ENCODE measurements at places on chromosomes 6 and 20.

DNA sequence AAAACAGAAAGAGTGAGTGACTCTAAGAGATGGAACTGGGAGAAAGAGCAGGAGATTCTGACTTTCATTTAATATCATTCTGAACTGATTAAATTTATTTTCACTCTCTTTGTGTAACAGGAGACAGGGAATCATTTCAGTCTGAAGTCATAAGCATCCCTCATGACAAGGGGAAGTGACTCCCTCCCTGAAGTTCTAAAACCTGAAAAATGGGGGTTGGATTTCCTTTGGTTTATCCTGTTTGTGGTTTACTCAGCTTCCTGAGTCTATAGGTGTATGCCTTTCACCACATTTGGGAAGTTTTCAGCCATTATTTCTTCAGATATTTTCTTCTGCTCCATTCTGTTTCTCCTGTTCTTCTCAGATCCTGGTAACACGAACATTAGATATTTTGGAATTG is 3.4 kb upstream of the FKBP1A start:
- no peak for DNase-seq

GRCh38 chr6:80767808-80768207 is 661.3 kb downstream of the BCKDHB start:
- no peak for DNase-seq

DNA sequence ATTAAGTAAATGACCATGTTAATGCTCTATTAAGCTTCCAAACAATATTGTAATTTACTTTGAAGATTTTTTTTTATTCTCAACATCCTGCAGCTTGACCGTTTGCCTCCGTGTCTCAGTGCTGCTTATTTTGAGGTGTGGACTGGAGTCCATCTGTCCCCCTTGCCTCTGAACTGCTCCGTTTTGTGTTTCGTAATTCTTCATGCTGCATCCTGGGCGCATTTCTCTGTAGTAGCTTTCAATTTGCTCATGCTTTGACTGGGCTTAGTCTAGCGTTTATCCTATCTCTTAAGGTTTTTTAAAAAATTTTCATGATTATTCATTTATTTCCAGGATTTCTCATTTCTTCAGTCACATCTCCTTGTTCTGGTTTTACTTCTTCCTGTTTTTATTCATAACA is 37.8 kb downstream of the PTPN1 start:
- no peak for DNase-seq

DNA sequence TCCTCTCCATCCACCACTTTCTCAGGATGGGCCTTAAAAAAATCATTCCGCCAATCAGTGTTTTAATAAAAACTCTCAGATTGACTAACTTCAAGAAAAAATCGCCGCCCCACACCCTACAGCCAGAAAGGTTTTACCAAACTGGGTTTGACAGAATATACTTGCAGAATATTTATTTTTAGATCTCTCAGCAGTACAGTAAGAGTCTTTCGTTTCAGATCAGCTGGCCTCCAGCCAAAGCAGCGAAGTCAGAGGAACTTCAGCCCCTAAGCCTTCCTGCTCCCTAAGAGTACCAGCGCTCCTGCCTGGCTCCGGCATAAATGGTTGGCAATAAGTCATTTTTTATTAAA is 24.7 kb downstream of the TBC1D7 start:
- DNase-seq = peak; percentile 46

- peak; percentile 53 for DNase-seq
Observed at GRCh38 chr6:87155842-87156815, 764 bp downstream of the ZNF292 start.

DNA sequence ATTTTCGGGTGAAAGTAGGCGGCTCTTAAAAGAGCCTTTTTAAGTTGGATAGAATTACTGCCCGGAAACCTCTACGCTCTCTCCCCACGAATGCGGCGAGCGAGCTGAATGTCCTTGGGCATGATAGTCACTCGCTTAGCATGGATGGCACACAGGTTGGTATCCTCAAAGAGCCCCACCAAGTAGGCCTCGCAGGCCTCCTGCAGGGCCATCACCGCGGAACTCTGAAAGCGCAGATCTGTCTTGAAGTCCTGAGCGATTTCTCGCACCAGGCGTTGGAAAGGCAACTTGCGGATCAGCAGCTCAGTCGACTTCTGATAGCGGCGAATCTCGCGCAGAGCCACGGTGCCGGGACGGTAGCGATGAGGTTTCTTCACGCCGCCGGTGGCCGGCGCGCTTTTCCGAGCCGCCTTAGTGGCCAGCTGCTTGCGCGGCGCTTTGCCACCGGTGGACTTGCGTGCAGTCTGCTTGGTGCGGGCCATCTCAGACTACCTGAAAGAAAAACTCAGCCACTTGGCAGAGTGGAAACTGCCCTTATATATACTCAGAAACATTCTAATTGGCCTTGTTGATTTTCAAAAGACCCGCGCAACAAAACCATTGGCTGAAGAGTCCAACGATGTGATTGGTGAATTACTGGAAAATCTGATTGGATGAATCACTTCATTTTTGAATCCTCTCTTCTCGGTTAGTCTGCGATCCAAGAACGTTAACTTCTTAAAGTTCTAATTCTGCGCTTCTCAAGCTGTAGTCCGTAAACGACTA is 93.9 kb upstream of the BTN3A2 start:
- peak; percentile 76 for DNase-seq

- DNase-seq = no peak
Observed at GRCh38 chr20:7392542-7393206, 547.6 kb downstream of the HAO1 start.

- DNase-seq = no peak
Observed at GRCh38 chr20:46951840-46952497, 57.3 kb downstream of the EYA2 start.

GRCh38 chr20:51014797-51015722 is 7.8 kb downstream of the KCNG1 start:
- no peak for DNase-seq

GRCh38 chr20:21767739-21768223 is 62.3 kb downstream of the PAX1 start:
- DNase-seq = no peak

GRCh38 chr6:51141080-51141479 is 322.4 kb downstream of the TFAP2B start:
- DNase-seq = no peak

- no peak for DNase-seq
Observed at GRCh38 chr6:125346926-125347563, 45.3 kb upstream of the HDDC2 start.

DNA sequence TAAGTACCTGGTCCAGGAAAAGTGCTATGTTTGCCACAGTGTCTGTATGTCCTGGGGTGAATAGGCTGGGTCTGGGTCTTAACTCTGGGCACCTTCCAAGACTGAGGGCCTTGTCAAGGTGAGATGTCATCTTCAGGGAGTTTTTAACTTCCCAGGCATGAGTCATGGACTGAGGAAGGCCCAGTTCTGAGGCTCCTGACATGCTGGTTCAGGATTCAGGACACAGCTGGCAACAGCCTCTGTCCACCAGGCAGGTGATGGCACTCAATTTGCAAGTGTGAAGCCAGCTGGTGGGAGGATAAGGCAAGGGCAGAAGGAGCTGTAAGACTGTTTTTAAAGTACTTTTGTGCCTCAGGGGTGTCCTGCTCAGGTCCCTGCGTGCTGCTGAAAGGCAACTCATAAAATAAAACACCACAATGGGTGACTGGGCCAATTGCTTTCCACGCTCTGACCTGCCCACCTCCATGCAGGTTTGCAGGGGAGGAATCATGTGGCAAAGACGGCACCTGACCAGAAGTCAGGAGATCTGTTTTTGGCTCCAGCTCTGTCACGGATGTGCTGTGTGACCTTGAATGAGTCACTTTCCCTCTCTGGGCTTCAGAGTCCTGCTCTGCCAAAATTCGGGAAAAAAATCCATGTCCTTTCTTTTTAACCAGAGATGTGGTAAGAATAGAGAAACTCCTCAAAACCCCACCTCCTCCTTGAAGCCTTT is 4.9 kb upstream of the PACSIN1 start:
- DNase-seq = no peak

- no peak for DNase-seq
Observed at GRCh38 chr6:11275598-11275997, 43.1 kb upstream of the NEDD9 start.

DNA sequence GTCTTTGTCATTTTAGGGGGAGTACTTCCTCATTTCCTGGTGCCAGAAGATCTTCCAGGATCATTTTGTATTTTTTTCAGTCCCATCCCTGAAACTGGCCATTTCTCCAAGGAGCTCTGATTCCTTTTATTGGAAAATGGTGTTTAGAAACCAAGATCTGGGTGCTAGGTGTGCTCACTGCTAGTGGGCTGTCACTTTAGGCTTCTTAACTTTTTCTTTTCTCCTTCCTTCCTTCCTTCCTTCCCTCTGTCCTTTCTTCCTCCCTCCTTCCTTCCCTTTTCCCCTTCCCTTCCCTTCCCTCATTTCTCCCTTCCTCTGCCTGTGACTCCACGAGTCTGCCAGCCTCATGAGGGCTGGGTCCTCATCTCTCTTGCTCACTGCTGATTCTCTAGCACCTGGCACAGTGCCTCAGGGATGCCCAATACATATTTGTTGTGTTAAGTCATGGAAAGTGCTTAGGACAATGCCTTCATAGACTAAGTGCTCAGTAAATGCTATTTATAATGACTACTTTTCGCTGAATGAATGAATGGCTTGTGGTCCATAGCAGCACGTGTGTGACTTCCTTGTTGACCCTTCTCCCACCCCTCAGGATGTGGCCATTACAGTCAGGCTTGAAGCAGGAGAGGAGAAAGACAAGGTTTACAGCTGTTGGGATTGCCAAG is 36.9 kb downstream of the APCDD1L start:
- DNase-seq = no peak

DNA sequence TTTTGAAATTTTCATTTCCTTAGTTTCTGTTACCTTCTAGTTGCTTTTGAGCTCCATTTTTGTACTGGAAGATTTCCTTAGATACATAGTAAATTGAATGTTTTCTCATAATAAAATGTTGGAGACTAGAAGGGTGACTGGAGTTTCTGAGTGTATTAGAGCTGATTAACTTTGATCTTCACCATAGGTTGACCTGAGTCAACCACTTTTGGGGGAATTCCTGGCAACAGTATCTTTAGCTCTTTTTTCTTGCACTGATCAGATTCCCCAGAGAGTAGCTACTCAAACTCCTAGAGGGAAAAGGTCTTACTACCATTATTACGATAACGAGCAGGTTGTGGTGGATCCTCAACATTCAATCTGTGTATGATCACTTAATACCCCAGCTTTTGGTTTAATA is 72.7 kb downstream of the KHDC1L start:
- DNase-seq = no peak

- DNase-seq = no peak
Observed at GRCh38 chr6:105591053-105591452, 188.2 kb upstream of the PREP start.

GRCh38 chr6:39471954-39472659 is 149.6 kb upstream of the KCNK16 start:
- no peak for DNase-seq

- no peak for DNase-seq
Observed at GRCh38 chr6:30348957-30349356, 4.0 kb downstream of the RPP21 start.

DNA sequence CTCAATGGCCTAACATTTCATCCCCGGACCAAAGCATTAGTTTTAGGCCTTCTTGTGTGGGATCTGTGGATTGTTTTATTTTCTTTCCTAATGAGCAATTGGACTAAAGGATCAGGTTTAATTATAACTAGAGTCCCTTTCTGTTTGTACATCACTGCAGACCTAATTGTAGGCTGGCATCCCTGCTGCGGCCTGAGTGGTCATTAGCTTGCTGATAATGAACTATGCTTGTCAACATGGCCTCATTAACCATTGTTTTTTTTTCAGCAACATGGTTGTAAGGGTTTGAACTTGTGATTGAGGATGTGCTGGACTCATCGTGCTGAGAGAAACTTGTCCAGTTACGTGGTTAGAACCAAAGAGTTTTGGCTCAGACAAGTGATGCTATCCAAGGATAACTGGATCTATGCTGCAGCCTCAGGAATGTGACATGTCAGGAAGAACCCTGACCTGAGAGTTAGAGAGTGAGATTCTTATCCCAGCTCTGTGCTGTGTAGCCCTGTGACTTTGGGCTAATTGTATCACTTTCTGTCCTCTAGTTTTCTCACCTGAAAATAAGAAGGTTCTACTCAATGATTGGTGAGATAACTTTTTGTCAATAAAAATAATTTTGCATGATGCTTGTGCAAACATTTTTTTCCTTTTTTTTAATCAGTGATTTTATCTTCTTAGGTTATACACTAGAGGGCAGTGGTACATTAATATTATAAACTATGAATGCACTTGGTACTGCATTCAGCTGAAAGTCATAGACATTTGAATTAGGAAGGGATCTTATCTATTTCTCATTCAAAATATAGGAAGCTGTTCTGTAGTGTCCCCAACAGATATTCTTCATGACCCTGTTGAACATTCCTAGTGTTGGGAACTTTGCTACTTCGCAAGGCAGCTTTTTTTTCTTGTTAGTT is 140.9 kb downstream of the RNF144B start:
- DNase-seq = no peak

DNA sequence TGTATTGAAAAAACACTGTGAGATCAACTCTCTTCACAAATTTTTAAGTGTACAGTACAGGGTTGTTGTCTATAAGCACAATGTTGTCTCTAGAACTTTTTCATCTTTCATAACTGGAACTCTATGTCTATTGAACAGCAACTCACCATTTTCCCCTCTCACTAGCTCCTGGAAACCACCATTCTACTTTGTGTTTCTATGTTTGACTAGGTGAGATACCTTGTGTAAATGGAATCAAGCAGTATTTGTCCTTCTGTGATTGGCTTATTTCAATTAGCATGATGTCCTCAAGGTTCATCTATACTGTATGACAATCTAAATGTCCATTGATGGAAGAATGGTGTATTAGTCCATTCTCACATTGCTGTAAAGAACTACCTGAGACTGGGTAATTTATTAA is 210.1 kb upstream of the FUT9 start:
- DNase-seq = no peak

- DNase-seq = peak; percentile 40
Observed at GRCh38 chr6:12289933-12290820, at the start of gene EDN1. Gene EDN1 (plus strand): TSS chr6:12290361. CDS start chr6:12290630, 269 bp downstream.

DNA sequence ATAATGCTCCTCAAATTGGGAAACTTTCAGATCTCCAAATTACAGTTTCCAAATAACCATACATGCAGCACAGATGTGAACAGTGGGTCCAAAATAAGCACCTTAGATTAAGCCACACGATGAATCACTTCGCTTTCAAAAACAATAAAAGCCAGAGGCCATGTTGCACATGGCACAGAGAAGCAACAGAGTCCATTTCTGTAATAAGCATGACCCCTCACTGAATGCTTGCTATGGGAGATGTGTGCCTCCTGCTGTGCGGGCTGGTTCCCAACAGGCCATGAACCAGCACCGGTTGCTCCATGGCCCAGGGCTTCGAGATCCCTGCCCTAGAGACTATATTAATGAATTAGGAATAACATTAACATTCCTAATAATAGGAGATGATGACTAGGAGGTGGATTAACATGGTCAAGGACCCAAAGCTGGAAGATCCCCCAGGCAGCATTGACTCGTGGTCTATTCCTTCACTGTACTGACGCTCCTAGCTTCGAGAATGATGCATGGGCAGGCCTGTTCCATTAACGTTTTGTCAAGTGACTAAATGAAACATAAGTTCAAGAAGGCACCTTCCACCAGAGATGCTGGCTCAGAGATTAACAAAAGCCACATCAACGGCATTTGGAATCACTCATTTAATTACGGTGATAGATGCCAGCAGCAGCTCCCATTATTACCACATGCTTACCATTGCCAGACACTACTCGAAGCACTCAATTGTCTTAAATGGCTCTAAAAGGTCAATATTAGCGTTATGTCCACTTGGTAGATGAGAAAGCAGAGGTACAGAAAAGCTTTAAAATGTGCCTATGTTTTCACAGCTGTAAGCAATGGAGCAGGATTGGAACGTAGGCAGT is 470.6 kb upstream of the AGPAT4 start:
- no peak for DNase-seq

GRCh38 chr20:40763646-40764295 is 74.7 kb upstream of the MAFB start:
- no peak for DNase-seq
